ENCODE measurements at places on chromosomes 5 and 9.

GRCh38 chr9:123360161-123361085 lies 4.4 kb downstream of the CRB2 start:
- peak; percentile 34 for DNase-seq

DNA sequence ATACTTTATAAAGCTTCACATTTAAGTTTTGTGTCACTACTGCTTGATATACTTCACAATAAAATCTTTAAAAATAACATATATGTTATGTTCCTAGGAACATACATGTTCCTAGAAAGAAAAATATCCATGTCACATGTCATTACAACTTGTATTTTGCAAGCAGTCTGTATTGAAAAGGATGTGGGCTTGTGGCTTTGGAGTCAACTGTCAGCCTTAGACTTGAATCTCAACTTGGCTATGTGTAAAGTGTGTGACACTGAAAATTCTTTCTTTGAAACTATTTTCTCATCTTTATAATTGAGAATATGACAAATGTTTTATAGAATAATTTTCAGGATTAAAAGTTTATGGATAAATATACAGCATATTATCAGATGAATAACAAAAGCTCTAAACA lies 273.1 kb downstream of the KIAA0825 start:
- no peak for DNase-seq

DNA sequence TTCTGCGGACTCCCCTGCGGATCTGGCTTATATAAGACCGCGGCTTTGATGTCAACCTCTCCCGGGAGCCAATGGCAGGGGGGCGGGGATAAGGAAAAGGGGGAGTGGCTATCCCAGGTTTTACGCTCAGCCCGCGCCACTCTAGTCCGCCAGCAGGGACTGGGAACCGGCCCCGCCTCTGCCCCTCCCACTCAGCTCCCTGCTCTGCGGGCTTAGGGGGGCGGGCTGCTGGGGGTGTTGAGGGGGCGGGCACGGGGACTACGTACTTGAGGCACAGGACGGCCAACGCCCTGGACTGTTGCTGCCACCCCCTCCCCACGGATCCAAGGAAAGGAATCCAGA lies at the start of gene HAND1:
Gene HAND1, minus strand, starts transcription at position 4 of the 342 bp plus-strand sequence. CDS start 219 bp downstream, outside the sequence.
- peak; percentile 66 for DNase-seq

DNA sequence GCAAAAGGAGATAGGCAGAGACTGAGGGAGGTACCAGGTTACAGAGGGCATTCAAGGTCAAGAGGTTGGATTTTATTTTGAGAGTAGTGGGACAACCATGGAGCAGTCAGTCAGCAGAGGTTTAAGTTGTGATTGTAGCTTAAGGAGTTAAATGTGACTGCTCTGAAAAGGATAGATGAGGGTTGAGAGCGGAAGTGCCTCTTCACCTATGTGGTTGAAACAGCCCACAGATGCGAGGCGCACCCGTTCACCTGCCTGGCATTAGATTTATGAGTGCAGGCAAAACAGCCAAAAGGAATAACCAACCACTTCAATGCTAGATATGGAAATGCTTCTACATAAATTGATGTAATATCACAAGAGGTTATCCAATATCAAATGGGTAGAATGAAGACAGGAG lies 8.4 kb downstream of the ZNF474 start:
- DNase-seq: no peak

GRCh38 chr5:128674837-128675446 lies 136.9 kb upstream of the FBN2 start:
- no peak for DNase-seq

- DNase-seq: no peak
Measured at GRCh38 chr9:124782661-124783574, 6.0 kb downstream of the OLFML2A start.

- no peak for DNase-seq
Measured at GRCh38 chr9:93663877-93664548, 87.6 kb downstream of the PHF2 start.

- DNase-seq: no peak
Measured at GRCh38 chr9:130349398-130349797, 83.8 kb downstream of the HMCN2 start.

DNA sequence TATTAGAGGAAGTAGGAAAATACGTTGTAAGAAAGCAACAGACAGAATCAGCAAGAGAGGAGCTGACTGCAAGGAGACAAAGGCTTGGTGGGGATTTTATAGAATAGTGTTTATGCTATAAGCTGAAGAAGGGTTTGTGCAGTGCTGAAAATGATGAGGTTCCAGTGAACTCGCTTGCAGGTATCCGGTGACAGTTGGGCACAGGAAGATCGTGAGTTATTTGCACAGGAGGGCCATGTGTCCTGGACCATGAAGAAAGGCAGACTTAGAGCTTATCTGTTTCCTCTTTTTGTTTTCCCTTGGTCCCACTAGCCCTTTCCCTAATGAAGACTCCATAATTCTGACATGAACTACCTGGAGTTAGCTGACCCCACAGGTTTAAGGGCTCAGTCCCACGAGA lies 61.4 kb downstream of the NXNL2 start:
- DNase-seq: no peak
